ENCODE measurements at places on chromosomes 4 and X.

- peak; percentile 55 for DNase-seq
Observed at GRCh38 chr4:105246712-105247111, 100.0 kb downstream of the TET2 start.

- DNase-seq, result no peak
Observed at GRCh38 chr4:93879919-93880318, 51.4 kb downstream of the ATOH1 start.

- no peak for DNase-seq
Observed at GRCh38 chr4:139153411-139154133, 23.4 kb downstream of the ELF2 start.

DNA sequence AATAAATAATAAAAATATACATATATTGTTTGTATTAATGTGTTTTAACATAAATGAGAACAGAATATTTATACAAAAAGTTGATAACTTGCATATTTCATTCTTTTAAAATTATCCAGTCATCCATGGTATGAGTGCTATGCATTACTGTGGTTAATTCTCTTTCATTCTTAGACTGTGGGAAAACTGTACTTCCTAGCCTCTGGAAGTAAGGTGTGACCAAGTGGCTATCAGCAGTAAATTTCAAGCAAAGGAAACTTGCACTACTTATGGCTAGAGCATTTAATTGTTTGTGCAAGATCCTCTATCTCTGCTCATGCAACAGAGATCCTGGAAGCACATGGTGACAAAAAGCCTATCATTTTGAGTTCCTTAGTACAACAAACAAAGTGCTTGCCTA, 1054.5 kb upstream of the PABPC4L start:
- no peak for DNase-seq

- no peak for DNase-seq
Observed at GRCh38 chrX:3293251-3293650, 53.2 kb downstream of the MXRA5 start.

- DNase-seq, result no peak
Observed at GRCh38 chr4:163591614-163592020, 97.1 kb downstream of the TMA16 start.

- no peak for DNase-seq
Observed at GRCh38 chr4:29718136-29718535, 1002.0 kb upstream of the PCDH7 start.
